ENCODE measurements at places on chromosomes 7 and 10.

GRCh38 chr7:158956805-158957509 is 100.6 kb downstream of the DYNC2I1 start:
- DNase-seq, result no peak

DNA sequence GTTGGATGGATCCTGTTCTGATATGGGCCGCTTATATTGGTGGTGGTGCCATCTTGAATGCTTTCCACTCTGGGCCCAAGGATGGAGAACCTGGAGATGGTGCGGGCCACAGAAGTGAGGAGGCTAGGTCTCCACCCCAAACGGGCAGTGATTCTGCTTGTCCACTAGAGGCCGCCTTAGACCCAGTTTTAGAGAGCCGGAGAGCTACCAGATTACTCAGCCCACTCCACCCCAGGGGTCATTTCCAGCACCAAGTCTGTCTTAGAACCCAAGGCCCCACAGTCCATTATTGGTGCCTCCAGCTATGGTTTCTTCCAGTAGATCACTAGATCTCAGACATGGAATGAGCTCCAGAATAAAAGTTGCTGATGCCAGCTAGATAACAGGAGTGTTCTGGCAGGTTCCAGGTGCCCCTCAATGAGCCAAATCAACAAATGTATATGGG is 11.8 kb upstream of the CAMK2G start:
- DNase-seq, result peak; percentile 67

DNA sequence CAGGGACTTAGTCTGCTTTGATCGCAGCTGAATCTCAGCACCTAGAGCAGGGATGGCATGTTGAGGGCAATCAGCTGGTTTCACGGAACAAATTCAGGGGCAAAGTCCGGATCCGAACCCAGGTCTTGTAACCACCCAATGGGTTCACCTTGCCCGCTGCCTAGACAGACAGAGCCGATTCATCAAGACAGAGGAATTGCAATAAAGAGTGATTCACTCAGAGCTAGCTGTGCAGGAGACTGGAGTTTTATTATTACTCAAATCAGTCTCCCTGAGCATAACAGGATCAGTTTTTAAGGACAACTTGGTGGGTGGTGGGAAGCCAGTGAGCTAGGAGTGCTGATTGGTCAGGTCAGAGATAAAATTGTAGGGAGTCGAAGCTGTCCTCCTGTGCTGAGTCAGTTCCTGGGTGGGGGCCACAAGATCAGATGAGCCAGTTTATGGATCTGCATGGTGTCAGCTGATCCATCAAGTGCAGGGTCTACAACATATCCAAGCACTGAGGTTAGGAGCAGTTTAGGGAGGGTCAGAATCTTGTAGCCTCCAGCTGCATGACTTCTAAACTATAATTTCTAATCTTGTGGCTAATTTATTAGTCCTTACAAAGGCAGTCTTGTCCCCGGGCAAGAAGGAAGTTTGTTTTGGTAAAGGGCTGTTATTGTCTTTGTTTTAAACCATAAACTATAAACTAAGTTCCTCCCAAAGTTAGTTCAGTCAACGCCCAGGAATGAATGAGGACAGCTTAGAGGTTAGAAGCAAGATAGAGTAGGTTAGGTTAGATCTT is 43.5 kb upstream of the CHST3 start:
- no peak for DNase-seq

DNA sequence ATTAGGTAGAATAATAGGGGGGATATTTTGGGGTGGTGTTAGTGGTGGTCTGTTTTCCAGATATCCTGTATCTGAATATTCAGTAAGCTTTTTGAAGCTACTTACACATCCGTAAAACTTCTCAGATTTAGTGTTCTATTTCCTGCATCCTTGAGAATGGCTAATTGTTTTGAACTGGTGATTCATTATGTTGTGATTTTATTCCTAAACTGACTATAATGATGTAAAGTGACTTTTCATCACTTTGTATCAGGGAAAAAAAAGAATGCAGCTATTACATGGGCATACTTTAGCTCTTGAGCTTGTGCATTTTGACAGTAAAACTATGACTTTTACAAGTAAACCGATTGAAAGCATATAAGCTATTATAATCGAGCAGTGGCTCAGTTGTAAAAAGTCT is 18.2 kb downstream of the WAC start:
- DNase-seq, result no peak

GRCh38 chr7:40243076-40243475 is 108.3 kb downstream of the SUGCT start:
- no peak for DNase-seq

GRCh38 chr10:123582084-123582989 is 83.8 kb upstream of the GPR26 start:
- peak; percentile 60 for DNase-seq

DNA sequence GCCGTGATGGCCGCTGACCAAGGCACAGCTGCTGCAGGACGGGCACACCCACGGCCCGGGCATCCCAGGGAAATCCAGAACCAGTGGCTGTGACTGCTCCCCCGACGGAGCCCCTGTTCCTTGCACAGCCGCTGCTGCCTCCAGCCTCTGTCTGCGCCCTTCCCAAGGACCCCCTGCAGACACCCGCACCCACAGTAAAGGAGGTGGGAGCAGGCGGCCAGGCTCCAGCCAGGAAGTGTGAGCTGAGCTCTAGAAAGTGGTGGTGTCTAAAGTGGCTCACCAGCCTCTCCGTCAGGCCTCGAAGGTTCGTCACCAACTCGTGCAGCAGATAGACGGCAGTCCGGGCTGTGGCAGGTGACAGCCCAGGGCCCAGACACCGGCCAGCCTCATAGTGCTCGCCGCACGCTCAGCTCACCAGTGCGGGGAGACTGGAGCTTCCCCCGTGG is 306.7 kb downstream of the DNAJB6 start:
- DNase-seq, result no peak

DNA sequence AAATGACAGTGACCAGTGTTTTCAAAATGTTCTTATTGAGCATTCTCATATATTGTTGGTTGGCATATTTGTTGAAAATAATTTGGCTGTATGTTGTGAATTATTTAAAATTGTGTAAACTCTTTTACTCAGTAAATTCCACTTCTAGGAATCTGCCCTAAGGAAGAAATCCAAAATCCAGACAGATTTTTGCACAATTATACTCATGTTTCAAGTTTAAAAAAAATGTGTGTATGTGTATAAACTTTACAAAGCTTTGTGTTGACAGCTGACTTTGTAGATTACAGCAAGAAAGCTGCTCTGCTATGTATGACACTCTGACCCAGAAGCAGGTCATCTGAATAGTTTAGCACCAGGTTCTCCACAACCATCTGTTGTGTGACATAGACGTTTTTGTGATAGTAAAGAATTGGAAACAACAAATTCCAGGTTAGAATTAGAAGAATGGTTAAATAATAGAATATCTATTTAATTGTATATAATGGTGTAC is 21.6 kb downstream of the KIFBP start:
- DNase-seq, result no peak

DNA sequence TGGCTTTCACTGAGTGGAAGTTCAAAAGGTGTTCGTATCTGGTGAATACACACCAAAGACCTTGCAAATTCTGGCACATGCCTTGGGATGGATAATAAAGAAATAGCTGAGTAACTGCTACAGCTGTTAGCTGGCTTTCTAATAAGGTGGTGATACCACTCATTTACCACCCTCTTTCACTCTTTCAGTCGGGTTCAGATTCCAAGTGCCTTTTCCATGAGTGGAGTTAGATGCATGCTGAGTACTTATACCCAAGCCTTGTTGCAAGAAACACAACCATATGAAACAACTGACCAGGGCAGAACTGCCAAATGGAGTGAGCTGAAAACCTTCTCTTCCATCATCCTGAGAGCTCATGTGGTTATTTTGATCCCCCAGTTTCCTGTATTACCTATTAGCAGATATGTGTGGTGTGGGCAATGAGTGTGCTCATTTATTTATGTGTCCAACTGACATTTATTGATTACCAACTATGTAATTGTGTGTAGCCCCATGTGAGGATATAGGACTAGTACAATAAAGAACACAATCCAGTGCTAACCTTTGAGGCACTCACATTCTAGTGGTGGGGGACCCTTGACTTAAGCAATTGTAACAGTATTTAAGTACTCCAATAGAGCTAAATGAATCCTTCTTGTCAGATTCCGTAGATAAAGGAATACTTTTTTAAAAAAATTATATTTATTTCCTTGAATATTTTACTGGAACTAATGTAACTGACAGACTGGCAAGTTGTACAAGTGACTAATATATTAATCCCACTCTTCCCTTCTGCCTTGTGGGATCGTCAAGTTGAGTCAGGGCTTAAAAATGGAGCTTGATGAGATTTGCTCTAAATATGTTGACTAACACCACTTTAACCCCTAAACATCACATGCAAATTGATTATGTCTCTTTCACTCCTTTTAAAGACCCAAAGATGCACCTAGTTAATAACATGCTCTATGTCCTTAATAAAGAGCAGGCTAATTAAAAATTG is 124.7 kb downstream of the ARID5B start:
- no peak for DNase-seq

DNA sequence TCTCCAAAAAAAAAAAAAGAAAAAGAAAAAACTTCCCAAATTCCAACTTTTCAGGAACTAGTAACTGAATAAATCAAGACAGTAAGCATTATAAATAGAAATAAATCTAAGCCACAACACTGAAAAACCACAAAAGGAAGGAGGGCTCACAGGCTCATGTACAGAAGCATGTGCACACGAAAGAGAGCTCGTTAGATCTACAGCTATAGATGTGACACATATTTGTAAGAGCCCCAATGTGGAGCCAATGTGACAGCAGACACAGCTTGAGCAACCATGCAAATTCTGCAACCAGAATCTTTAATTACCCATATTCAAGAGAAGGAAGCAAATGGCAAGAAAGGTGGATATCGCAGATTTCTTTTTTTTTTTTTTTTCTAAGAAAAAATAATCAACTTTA is 94.7 kb downstream of the SORBS1 start:
- no peak for DNase-seq

DNA sequence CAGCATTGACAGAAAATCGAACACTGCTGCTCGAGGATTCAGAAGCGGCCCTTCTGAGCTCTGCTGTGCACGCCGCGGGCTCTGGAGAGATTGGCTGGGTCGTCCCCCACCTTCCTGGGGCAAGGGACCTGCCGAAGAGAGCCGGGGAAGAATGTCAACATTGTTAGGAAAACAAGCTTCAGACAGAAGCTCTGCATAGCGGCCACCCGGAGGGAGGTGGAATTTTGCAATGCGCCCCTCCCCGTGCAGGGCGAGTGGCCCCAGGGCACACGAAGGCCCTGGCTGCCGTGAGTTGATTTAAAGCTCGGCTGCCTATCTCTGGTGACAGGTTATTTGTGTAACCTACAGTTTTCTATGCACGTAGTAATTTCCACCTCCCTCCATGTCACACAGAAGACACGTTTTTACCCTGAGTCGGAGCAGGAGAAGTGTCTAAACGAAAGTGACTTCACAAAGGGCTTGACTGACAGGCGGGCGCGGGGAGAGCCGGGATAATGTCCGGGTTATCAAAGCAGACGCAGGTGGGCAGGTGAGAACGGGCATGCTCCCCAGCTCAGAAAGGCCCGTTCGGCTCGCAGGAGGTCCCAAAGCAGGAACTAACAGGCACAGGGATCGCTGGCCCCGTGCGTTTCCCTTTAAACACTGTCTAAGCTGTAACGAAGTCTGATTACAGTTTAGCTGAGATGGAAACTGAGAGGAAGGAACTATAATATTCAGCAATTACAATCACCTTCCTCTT is 84.6 kb downstream of the PDGFA start:
- no peak for DNase-seq

DNA sequence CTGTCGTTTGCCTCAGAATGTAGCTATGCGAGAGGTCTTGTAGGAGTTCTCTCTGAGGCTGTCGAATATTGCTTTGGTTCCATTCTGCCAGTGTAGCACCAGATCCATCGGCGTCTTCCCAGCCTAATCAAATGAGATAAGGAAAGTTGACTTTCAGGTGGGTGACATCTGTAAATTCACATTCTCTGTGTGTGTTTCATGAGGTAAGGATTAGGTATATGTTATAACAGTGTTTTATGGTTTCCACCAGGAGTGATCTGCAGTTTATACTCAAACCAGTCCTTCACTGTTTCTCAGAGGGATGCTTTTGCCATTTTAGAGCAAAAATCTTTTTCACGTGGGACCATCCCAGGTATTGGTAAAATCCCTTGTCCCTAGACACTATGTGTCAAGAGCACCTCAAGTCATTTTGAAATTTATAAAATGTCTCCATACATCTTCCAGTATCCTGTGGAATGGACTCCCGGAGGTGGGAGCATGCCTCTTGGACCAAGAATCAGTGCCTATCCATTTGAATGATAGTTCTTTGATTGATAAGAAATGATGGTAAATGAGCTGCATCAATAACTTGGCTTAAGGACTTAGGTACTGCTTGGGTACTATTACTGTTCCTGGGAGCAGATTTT is 7.9 kb downstream of the ANKRD1 start:
- DNase-seq, result no peak

DNA sequence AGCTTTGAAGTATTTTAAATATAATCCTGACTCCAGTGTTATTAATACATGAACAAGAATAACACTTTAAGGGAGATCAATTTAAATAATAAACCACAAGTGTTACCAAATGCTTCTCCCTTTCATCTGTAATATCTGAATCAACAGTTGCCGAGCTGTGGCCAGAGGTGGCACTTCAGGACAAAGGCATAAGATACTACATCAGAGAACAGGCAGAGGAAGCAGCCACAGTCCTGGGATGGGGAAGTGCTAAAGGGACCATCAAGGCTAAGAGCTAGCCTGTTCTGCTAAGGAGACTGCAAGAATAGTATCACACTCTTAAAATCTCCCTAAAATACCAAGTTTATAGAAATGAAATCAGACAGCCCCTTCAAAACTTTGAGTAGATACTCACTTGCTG is 378.2 kb upstream of the PRKCQ start:
- DNase-seq, result no peak

GRCh38 chr7:158375034-158375433 is 212.6 kb downstream of the PTPRN2 start:
- DNase-seq, result no peak

DNA sequence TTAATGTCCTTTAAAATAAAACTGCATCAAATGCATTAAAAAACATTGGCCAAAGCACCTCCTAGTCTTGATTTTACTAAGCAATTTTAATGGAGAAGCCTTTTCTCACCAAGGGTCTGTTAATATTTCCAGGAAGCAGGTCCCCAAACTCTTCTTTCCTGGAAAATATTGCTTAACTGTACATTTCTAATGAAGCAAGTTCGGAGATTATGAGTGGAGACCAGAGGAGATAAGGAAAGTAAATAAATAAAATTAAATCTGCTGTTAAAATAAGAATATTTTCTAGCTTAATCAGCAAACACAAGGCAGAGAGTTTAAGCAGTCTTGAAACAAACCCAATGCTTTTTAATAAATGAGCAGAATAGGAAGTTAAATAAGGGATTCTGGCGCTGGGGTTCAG is 322.4 kb downstream of the PTEN start:
- DNase-seq, result no peak

DNA sequence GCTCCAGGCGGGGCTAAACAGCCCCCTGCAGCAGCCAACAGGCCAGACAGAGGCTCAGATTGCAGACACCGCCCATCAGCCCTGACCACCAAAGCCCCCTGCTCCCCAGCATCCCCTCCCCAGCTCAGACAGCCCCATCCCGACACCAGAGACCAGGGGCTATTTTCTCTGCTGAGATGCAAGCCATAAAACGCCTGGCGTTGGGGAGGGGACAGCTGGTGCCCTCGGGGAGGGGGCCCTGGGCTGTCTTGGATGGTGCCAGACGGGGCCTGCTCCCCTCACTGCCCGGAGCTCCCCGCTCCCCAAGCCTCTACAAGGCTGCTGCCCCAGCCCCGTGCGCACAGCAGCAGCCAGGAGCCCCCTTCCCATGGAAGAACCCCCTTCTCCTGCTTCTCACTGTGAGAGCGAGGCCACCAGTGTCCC is 31.8 kb downstream of the GET4 start:
- DNase-seq, result no peak

Measured in activated T-cell treated with anti-CD3 and anti-CD28 coated beads, Interleukin-2, amount 50 U/mL, for 1 hour (primary cell).